ENCODE measurements at places on chromosomes 1 and 21.

GRCh38 chr1:212686591-212686990, 13.0 kb downstream of the BATF3 start:
- DNase-seq, result no peak

DNA sequence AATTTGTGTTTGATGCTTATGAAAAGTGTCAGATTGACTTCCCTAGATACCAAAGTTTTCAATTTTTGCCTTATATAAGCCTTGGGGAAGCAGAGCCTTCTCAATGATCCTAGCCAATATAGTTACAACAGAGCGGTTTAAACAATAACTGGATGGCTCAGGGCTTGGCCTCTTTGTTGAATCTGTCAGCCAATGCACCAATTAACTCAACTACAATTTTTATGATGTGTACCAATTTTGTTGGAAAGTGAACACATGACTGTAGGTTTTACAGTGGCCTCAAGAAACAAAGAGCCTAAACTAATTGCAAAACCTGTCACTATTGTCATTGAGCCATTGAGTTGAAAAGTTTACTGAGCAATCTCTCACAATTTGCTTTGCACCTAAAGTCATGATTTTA, 71.6 kb upstream of the RGS18 start:
- no peak for DNase-seq

DNA sequence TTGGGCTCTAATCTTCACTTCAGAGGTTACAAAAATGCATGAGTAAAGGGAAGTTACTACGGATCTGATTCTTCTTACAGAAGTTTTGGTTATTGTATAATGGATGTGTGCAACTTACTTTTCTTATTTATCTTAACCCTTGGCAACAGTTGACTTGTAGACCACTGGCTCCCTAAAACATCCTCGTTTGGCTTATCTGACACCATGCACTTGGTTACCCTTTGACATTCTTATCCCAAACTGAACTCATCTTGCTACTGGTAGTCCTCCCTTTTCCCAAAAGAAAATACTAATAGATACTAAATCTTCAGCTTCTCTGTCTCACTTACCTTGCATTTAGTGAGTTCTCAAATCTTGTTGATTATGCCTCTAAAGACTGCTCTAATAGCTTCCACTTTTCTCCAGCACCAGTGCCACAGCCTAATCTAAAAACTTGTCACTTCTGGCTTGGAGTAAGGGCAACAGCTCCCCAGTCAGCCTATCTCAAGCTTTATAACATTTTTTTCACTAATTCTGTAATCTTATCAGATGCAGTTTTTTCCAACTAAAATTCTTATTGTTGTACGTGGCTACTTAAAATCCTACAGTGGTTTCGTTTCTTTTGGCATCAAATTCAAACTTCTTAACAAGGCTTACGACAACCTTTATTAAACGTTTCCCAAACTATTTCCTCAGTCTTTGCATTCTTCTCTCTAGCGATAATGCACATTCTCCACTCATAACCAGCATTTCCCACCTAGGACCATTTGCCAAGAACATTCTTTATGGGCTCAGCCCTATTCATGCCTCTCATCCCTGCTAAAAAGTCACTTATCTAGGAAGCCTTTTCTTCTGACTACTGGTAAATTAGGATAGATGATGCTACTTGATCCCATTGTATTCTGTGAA, 204.2 kb downstream of the KCNT2 start:
- DNase-seq, result no peak

DNA sequence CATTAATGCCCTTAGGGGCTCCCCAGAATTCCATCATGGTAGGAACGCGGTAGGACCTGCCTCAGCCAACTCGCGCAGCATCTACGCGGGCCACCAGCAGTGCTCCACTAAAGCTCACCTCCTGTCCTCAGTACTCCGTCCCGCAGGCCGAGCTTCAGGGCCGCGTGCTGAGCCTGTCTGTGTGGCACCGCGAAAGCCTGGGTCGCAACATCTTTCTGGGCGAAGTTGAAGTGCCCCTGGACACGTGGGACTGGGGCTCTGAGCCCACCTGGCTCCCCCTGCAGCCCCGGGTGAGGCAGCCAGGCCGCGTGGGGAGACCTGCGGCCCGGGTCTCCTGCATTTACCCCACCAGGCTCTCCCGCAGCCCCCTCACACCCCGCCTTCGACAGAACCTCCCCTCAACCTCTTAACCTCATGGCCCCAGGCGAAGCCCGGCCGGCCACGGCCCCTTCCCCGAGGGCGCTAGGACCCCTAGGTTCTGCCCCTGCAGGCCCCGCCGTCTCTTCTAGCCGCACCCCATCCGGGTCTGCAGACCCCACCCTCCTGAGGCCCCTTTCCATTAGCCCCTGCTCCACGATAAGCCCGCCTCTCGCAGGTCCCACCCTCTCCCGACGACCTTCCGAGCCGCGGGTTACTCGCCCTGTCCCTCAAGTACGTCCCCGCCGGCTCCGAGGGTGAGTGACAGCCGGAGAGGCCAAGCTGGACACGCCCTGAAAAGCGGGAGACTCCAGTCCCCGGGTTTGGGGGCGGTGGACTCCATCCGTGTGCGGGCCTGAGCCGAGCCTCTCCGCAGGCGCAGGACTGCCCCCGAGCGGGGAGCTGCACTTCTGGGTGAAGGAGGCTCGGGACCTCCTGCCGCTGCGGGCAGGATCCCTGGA, 9.1 kb downstream of the SYTL1 start:
- no peak for DNase-seq

GRCh38 chr1:101073836-101074235, 48.3 kb upstream of the DPH5 start:
- no peak for DNase-seq

GRCh38 chr1:30721812-30722537, 1.4 kb downstream of the MATN1 start:
- DNase-seq, result no peak

DNA sequence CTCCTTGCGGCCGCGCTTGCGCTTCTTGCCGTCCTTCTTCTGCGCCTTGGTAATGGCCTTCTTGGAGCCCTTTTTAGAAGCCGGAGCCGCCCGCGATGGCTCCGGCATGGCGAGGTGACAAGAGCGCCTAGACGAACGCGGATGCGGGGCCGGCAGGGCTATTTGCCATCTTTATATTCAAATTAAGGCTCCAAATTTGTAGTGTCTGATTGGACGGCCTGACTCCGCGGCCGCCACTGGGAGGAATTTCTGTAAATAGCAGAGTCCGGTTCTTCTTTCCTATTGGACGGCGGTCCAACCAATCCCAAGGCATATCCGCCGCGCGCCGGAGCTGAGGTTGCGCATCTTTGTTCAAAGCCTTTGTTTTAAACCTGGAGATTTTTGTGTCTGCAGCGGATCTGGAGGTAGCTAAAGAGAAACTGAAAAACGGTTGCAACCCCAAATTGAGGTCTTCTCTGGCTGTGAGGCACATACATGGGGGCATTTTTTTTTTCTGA, 22.6 kb upstream of the RNF187 start:
- no peak for DNase-seq

Measured in Kasumi-1 (cell line).